ENCODE measurements at places on chromosomes 12 and 14.

DNA sequence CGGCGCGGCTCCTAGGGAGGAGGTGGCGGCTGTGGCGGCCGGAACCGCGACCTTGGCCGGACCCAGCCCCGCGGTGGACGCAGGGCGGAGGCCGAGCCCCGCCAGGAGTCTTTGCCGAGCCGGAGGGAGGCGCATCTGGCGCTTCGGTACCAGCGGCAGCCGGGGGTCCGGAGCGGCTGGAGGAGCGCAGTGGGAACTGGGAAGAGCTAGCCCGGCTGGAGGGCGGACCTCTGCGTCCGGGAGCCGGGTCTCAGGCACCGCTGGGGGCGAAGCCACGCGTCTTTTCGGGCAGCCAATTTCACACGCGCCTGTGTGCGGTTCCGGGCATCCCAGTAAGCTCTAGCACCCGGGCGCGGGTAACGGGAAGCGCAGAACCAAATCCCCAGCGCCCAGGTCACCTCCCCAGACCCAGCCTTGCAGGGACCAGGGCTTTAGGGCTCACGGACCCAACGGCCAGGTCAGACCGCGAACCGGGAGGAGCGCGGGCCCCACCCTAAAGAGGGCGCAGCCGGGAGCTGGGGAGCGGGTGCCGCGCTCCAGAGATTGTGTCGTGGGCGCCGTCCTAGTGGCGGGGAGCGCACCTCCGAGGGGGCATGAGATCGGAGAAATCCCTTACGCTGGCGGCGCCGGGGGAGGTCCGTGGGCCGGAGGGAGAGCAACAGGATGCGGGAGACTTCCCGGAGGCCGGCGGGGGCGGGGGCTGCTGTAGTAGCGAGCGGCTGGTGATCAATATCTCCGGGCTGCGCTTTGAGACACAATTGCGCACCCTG is 89.4 kb downstream of the GALNT8 start:
- no peak for DNase-seq

DNA sequence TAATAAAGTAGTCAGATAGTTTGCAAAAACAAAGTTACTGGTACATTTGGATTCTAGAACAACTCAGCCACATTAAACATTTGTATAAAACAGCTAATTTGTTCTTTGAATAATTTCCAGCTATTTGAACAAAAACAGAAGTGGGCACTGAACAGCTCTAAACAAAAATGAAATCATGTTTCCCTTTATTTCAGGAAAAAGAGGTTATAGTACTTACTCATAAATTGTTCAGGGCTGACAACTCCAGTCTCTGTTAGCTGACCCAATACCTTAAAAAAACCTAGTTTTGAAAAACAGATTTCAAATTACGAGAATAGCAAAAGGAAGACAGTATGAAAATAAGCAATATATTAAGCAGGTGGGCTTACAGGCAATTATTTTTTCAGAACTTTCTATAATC is 8.2 kb downstream of the GNPNAT1 start:
- no peak for DNase-seq

- no peak for DNase-seq
Measured at GRCh38 chr12:52771088-52771487, 6.1 kb downstream of the KRT76 start.

DNA sequence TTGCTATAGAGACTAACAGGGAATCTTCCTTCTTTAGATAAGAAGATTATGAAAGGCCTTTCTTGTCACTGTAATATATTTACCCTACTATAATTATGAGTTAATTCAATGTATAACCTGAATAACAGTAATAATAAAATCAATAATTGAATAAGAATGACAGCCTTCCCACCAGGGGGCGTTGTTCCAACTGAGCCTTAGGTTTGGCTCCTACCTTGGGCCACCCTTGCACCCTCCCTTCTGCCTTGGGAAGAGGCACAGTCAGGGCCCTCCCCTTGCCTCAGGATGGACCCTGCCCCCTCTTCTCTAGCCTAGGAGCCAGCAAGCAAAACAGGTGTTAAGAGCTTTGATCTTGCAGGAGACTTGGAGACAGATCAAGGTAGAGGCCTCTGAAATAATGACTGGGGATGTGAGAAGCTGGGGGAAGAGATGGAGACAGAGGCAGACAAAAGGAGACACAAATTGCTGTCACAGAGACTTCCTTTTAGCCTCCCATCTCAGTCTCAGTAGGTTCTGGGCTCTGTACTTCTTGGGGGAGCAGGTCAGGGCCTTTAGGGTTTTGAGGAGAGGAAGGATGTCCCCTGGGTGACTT is 40.1 kb upstream of the CISTR start:
- no peak for DNase-seq

GRCh38 chr14:102853648-102854047 is 68.8 kb upstream of the AMN start:
- DNase-seq: no peak

GRCh38 chr12:11661491-11662089 is 12.1 kb downstream of the ETV6 start:
- peak; percentile 25 for DNase-seq

GRCh38 chr12:84704856-84705255 is 207.7 kb downstream of the SLC6A15 start:
- DNase-seq: no peak

- DNase-seq: no peak
Measured at GRCh38 chr12:61857968-61858367, 402.2 kb upstream of the USP15 start.

- peak; percentile 60 for DNase-seq
Measured at GRCh38 chr12:65673732-65674131, 150.6 kb upstream of the HMGA2 start.

DNA sequence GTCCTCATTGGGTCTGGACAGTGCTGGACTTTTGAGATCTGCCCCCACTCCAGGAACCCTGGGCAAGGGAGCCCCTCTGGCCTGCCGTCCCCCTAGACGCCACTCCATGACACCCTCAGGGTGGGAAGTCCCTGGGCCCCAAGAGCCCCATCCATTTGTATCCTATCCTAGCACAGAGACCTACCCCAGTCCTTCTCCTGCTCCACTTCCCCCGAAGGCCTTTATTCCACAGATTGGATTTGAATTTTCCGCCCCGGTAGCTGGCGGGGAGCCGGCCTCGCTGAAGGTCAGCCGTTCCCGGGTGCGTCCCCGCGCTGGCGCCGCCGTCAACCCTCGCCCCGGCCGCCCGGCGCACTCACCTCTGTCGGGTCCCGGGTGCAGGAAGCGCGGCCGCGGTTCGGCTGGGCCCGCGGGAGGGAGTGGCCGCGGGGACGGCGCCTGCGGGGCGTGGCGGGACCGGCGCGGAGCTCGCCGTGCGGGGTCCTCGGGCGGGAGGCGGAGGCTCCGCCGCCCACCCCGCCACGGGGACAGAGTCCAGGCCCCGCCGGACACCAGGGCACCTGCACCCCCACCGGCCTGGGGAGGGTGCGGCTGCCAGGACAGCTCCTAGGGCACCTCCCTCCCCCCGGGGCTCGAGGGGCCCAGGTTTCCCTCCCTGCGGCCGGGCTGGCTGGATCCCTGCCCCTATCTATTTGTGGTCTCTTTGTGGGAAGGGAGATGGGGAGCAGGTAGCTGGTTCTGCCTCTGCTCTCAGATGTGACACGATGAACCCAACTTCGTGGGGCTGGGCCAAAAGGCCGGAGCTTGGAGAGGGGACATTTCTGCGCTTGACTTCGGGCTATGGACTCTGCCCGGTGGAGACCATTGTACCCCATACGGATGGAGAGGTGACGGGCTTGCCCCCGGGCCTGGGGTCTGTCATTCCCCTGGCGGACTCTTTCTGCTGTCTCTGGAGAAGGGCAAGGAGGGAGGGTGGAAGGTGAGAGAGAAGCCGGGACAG is 19.9 kb upstream of the GPR68 start:
- no peak for DNase-seq

- DNase-seq: peak; percentile 81
Measured at GRCh38 chr14:61493239-61493638, 171.9 kb downstream of the PRKCH start.
